NCI-H345 (cell line): ENCODE measurements at places on chromosomes 5 and 9.

DNA sequence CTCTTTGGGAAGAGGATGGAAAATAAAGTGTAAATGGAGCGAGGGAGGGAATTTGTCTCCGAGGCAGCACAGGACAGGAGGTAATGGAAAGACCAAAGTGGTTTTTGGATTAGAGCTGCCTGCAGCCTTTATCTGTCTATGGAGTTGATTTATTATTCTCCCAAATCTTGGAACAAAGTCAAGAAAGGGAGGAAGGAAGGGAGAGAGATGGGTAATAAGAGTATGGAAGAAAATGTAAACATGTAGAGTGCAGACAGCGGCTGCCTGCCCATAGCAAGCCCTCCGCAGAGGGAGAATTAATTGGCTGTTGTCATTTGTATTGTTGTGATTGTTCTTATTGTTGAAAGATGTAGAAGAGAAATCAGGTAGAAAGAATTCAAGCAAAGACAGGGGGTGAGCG is 15.7 kb downstream of the KCNIP1 start:
- no peak for DNase-seq

- no peak for DNase-seq
These were observed 19.9 kb upstream of the PCA3 start for GRCh38 chr9:76744336-76744735.

- DNase-seq = no peak
These were observed 13.3 kb upstream of the UBE2QL1 start for GRCh38 chr5:6435356-6435755.

GRCh38 chr9:75855509-75855908 is 35.0 kb upstream of the PCSK5 start:
- DNase-seq = peak; percentile 31

DNA sequence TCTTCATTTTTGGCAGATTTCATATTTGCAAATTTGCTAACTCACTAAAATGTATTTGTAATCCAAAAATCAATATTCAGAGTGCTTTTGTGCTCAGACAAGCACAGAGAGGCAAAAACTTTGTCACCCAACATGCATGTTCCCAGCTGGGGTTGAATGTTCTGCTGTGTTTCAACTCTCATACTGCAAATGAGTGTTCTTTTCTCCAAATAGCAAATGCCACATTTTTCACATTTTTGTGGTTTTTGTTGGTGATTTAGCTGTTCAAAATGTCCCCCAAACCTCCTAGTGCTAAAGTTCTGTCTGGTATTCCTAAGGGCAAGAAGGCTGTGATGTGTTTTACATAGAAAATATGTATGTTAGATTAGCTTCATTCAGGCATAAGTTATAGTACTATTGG is 87.3 kb upstream of the PCSK5 start:
- no peak for DNase-seq

DNA sequence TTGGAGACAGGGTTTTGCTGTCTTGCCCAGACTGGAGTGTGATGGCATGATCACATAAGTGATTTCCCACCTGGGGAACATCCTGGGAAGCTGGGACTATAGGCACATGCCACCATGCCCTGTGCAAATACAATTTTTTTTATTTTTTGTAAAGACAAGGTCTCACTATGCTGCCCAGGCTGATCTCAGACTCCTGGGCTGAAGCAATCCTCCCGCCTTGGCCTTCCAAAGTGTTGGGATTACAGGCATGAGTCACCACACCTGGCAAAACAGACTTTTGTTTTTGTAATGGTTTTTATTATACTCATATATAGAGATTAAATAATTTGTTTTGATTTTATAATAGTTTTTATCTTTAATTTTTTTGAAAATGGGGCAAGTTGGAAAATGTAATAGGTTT is 14.7 kb downstream of the DNAJC25 start:
- no peak for DNase-seq

DNA sequence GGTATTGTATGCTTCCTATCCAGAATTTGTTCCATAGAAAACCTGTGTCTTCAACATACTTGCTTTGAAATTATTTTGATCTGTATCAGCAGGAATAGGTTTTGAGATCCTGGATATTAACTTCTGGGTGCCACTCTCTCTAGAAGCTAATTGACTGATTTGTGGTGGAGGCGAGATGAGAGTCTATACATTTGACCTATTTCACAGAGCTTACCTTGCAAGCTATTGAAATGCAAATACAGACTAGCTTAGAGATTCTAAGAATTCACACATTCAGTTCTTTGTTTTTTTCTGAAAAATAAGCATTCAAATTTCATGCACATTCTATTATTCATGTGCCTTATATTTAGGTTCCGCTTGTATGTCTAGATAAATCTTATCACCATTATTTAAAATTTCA is 246.3 kb downstream of the MAST4 start:
- DNase-seq = no peak

- no peak for DNase-seq
These were observed 23.6 kb downstream of the COL27A1 start for GRCh38 chr9:114178756-114179450.

GRCh38 chr9:83669067-83669466 is 38.7 kb downstream of the UBQLN1 start:
- DNase-seq = no peak

DNA sequence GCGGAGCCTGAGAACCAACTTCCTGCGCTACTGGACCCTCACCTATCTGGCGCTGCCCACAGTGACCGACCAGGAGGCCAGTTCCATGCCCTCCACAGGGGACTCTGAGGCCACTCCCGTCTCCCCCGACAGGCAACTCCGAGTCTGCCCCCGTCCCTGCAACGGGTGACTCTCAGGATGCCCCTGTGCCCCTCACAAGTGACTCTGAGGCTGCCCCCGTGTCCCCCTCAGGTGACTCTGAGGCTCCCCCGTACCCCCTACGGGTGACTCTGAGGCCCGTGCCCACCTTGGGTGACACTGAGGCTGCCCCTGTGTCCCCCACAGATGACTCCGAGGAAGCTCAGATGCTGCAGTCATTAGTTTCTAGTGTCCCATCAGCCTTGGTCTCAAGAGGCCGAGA is 25.1 kb downstream of the CEL start:
- DNase-seq = no peak

DNA sequence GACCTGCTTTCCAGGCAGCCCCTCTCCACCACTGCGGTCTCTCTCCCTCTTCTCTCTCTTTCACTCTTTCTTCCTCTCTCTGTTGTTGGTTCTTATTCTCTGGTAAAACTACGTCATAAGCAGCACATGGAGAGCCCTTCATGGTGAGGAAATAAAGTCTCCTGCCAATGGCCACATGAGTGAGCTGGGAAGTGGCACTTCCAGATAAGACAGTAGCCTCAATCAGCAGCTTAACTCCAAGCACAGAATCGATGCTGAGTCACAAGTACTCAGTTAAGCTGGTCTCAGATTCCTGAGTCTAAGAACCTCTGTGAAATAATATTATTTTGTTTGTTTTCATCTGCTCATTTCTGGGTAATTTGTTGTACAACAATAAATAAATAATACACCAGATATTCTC is 500.1 kb downstream of the GABRG2 start:
- DNase-seq = no peak

DNA sequence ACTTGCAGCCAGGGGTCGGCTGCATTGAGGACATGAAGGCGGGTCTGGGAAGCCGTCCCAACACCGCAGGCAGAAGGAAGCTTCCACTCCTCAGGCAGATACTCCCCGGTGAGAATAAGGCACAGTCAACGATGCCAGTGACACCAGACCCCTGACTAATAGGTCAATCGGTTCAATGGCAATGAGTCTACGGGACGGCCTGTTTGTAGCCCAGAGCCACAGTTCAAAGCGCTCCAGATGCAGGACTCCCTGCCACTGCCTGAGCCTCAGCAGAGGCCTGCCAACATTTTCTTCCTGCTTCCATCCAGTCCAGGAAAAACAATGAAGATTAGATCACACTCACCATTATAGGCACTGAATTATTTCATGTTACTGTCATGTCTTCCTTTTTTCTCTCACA is 84.5 kb upstream of the SIMC1 start:
- DNase-seq = no peak

DNA sequence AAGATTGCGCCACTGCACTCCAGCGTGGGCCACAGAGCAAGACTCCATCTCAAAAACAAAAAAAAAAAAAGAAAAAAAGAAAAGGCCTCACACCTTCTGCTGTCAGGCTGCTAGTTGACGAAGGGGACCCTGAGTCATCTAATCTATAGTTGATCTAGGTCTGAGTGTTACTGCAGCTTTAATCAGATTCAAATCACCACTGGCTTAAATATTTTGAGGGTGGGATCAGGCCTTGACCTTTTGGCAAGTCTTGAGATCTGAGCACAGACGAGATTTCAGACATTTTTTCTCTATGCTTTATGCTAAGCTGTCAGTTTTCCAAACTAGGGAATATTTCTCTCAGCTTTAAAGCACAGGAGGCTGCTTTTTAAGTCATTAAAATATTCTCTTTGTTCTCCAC is 240.9 kb downstream of the GLIS3 start:
- no peak for DNase-seq

GRCh38 chr5:135711911-135712310 is 122.6 kb upstream of the SLC25A48 start:
- DNase-seq = no peak

DNA sequence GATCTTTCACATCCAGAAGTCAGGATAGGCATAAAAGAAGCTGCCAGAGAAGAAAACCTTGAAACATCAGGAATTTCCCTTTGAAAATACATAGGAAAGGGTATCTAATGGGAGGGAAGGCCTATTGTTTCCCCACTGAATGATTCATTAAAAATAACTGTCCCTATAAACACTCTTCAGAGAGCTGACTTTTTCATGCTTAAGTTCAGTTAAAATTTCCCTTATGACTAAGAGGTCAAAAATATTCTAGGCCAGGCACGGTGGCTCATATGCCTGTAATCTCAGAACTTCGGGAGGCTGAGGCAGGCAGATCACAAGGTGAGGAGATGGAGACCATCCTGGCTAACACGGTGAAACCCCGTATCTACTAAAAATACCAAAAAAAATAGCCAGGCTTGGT is 499.5 kb downstream of the ENC1 start:
- DNase-seq = no peak

DNA sequence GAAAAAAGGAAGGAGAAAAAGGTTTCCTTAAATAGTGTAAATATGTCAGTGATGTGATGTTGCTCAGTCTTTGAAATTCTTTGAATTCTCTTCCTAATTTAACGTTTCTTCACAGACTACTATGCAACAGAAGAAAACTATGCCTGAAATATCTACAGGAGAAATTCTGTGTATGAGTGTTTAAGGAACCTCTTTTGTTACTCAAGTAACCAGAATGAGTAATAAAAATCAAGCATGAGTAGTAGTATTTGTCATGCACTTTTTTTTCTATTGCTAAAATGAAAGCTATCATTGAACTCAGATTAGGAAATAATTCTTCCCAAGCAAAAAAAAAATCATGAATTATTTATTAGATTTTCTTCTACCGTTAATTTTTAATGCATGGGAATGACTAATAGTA is 20.3 kb upstream of the THG1L start:
- DNase-seq = no peak

DNA sequence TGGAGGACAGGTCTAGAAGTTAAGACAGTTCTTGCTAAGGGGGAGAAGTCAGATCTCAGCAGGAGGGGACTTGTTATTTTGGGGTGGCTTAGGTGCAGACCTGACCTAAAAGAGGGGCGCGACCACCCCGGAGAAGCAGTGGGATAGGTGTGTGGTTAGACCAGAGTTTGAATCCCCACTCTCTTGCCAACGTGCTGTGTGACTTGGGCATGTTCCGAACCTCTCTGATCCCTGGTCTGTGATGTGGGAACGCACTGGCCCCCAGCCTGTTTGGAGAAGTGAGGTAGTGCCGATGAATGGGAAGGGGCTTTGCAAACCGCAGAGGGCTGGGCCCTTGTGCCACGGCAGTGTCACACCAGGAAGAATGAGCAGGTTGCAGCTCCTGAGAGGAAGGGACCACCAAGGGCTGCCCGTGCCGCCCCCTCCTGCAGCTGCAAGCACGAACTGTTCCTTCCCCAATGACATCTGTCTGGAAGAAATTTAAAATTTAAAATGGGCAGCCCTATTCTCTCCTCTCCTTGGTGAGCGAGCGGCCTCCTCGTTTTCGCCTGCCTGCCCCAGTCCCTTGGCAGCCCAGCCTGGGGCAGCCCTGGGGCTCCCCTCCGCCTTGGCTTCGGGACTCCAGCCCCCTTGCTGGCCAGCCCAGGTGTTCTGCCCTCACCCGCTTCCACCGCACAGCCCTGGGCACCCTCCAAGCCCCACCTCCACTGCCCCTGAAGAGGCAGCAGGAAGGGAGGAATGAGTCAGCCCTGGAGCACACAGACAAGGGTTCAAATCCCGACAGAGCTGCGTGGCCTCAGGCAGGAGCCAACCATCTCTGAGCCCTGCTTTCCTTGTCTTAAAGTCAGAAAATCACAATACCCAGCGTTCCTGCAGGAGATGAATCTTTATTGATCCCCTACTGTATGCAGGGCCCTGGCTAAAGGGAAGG is 1.6 kb downstream of the FIBCD1 start:
- no peak for DNase-seq

GRCh38 chr5:92518318-92518904 is 1062.6 kb downstream of the NR2F1-AS1 start:
- DNase-seq = peak; percentile 48

DNA sequence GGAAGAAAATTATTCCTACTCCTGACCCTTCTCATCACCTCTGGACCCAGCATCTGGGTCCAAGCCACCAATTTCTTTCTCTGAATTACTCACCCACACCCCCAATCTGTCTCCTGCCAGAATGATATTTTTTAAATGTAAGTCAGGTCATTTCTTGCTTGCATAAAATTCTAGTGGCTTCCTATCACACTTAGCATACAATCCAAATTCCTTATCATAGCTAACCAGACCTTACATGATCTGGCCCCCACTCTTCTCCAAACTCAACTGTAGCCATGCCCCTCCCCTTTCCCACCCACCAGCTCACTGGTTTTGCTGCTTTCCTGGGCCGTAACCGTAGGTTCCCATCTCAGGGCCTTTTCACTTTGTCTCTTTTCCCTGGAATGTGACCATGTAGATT is 15.2 kb downstream of the HTR4 start:
- no peak for DNase-seq

DNA sequence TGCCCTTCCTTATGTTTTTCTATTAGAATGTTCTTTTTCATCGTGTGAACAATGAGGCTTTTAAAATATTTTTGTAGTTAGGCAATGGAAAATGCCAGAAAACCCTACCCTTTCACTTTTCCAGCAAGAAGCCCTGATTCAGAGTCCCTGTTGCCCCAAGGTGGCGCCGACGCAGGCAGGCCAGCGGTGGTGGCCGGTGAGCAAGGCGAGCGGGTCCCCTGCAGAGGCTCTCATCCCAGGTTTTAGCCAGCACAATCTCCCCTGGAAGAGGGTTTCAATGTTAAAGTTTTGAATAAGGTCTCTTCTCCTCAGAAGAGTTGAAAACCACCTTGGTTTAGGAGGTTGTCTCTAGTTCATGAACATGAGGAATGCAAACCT is 40.8 kb upstream of the CKMT2 start:
- no peak for DNase-seq

DNA sequence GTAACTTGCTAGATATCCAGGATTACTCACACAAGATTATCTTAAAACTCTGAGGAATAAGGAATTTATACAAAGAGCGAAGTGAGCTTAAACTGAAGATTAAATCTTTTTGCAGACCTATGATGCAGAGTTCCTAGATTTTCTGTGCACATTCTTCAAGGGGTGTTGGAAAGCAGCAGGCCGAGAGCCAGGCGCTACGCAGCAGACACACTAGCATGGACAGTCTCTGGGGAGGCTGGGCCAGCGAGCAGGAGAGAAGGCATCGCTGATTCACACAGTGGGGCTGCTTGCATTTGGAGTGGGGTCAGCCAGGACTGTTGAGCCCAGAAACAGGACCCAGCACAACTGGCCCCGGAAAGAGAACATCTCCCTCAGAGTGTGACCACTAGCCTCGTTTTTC is 136.3 kb downstream of the ADAMTS16 start:
- no peak for DNase-seq
